CD4-positive, alpha-beta T cell treated with Interleukin-17A for 1 hour (primary cell): ENCODE measurements at places on chromosomes 3 and 15.

DNA sequence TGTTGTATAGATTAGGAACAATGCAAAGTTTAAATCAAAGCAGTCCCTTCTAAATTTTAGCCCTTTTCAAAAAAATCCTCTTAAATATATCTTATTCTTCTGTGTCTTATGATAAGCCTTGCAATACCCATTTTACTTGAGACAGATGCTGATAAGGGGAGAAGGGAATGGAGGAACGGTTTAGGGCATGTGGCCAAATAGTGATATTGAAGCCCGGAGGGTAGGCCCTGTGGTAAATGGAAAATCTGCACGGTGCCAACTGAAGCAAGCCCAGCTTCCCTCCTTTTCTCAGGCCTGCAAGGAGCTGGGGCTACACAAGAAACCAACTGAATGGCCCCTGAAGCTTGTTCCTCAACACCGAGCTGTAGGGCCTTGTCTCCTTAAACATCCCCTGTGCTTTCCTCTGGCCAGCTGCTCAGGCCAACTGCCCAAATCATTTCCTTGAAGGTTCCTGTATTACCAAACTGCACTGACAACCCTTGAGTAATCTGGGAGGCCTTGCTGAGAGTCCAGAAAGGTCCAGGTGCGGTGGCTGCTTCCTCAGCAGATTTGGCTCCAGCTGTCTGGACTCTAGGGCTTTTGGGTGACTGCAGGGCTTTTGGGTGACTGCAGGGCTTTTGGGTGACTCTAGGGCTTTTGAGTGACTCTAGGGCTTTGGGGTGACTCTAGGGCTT lies 67.2 kb downstream of the NCEH1 start:
- no peak for DNase-seq

DNA sequence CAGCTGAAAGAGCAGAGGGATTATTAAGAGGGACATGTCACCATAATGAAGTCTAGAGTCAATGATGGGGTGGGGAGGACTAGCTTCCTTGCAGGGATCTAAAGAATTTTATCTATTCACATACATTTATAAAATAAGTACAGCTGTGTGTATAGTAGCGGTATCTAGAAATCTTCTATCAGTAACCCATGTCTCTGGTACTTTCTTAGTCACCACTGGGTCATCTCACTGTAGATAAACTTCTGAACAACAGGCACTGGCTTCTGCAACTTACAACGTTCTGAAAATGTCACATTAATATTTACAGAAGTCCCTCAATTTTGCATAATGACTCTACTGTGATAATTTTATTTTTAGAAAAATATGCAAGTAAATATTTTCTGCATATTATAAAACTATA lies 401.7 kb downstream of the TBC1D5 start:
- DNase-seq = no peak

DNA sequence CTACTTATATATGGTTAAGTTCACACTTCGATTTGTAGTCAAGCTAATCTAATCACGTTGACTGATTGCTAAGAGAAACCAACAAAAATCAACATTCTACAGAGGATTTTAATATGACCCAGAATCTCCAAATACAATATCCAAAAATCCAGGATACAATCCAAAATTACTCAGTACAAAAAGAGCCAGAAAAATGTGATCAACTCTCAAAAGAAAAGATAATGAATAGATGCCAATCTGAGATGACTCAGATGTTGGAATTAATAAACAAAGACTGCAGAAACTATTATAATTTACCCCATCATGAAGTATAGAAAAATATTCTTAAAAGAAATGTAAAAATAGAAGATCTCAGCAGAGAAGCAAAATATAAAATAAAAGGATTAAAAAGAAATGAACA lies 22.3 kb downstream of the HACL1 start:
- DNase-seq = no peak

DNA sequence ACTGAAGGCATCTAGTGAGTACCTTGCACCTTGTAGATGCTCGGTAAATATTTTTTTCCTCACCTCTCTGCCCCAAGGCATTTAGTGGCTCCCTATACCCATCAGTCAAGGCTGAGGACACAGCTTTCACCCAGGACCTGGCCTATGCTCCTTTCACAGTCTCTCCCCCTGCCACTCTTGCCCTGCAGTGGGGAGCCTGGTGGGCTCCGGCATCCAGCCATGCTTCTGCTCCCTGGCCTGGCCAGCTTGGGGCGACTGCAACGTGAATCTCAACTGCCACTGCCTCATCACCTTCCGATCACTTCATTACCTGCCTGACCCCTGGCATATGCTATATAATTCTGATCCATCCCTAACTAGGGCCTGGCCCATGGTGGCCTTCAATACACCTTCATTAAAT lies 735 bp upstream of the CX3CR1 start:
- DNase-seq = no peak

- no peak for DNase-seq
Observed at GRCh38 chr3:156803952-156804741, 22.0 kb upstream of the LEKR1 start.

DNA sequence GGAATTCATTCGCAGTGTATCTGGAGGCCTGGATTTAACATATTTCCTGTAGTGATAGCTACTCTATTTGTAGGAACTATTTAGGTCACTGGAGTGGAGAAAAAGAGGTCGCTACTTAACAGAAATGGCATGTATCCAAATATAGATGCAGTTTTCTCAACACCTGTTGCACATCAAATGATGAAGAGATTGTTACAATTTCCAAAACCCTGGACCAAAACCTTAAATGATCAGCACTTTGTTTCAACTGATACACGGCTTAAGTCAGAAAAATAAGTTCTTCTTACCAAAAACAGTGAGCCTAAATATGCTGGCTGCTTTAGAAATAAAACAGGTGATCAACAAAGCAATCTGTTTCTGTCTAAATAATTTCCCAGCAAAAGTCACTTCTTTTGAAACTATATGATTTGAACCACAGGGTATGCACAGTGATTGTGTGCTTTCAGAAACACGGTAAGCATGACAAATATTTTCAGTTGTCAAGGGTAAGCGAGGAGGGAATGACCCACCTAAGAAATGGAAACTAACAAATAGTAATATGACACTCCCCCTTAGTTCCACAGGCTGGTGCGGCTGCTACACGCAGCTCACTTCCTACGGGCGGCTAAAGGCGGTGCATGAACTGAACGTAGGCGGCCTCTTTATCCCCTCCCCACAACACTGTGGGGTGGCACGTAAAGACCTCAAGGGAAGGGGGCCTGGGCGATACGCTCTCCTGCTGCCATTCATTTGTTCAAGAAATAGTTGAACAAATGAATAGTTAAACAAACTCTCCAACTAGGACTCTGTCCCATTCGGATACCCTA lies 1.1 kb downstream of the EHD4 start:
- DNase-seq = peak; percentile 87

- no peak for DNase-seq
Observed at GRCh38 chr3:147161833-147162232, 244.5 kb downstream of the ZIC4 start.

DNA sequence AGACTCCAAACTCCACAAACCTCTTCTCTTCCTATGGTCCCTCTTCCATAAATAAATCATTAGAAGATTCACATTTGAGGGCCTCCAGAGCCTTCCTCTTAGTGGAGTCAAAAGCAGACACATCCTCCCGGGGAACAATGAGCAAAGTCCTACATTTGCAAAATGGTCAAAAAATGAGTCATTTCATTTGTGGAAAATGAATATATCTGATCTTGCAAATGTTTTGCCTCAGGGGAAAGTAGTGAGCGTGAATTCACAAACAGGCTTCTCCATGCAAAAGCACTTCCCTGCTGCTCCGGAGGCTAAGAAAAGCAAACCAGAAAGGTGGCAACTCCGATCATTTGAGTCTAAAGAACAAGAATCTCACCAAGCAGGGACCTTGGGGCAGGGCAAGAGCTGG lies 86.7 kb upstream of the IQSEC1 start:
- no peak for DNase-seq

DNA sequence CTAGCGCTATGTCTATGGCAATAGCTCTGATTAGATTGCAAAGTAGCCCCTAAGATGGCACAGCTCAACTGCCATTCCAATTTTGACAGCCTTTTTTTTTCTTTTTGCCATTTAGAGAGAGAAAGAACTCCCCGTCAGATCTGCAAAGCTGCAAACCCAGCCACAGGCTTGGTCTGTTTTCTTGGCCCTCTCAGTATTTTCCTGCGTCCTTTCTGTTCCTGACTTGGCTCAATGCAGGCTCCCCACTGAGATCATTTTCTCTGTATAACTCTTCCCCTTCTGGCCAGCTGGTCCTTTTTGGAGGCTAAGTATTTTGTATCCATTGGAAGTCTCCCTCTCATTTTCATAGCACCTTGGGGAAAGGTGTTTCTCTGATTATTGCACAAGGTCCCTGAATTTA lies 386.7 kb downstream of the UNC13C start:
- no peak for DNase-seq

DNA sequence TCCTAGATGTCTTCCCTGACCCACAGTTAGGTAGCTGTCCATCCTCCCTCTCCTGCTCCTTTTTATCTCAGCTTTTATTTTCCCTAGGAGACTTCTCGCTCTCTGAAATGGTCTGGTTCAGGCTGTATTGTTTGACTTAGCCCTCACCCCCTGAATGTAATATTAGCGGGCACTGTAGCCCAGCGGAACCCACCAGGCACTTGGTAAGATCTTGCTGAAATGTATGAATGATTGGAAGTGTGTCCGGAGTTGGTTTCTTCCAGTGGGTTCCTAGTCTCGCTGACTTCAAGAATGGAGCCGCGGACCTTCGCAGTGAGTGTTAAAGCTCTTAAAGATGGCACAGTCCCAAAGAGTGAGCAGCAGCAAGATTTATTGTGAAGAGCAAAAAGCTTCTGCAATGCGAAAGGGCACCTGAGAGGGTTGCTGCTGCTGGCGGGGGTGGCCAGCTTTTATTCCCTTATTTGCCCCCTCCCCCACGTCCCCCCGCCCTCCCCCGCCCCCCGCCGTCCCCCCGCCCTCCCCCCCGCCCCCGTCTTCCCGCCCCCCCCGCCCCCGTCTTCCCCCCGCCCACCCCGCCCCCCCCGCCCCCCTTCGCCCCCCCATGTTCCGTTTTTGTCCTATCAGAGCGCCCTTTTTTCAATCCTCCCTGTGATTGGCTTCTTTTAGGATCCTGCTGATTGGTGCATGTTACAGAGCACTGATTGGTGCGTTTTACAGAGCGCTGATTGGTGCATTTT lies 694 bp upstream of the EEFSEC start:
- DNase-seq = peak; percentile 88

- DNase-seq = no peak
Observed at GRCh38 chr3:72339670-72340030, 508.6 kb downstream of the SHQ1 start.

DNA sequence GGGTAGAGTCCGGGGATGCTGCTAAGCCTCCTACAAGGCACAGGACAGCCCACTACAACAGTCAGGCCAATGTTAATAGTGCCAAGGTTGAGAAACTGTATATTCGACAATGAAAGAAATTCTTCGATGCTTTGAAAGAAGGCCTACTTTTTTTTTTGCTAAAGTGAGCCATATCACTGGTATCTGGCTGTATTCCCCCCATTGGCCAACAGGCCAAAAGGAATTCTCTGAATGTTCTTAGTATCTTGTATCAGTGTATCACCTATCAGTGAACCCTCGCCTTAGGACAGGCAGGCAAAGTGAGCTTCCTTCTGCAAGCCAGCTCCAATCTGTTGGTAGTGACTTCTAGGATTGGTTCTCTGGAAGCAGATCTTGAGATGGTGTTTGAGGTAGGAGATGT lies 74.2 kb downstream of the SNTN start:
- no peak for DNase-seq
